Lung (tissue), 17 donors: ENCODE measurements at places on chromosomes 16 and 17. TPM values are rescaled to one million over a fixed set of nuclear protein-coding genes. Genes with fewer than 3 reads are reported as not detected.

- no peak for DNase-seq
Measured at GRCh38 chr16:69107316-69107962, 2.0 kb downstream of the HAS3 start.

GRCh38 chr16:85445779-85446222 lies 167.3 kb upstream of the GSE1 start:
- DNase-seq: peak; percentile 41

- no peak for DNase-seq
Measured at GRCh38 chr17:21134559-21134958, 7.8 kb downstream of the DHRS7B start.

DNA sequence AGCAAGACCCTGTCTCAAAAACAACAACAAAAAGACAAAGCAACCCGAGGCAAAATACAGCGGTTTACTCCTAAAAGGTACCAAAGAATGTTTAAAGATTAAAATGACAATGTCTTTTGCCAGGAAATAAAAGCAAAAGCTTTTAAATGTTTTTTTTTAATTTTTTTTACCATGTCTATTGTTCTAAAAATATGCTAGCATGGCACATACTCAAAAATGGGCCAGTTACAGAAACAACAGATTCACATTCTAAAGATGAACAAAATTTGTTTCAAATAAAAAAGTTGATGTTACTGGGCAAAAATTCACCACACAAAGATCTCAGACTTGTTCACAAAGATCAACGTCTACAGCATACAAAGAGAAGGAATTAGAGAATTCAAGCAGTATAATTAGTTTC lies 41.1 kb downstream of the CACNG1 start:
- DNase-seq: no peak

ACSM2A gene
- not detected for total RNA-seq
